ENCODE measurements at places on chromosomes 5 and 9. TPM values are rescaled to one million over a fixed set of nuclear protein-coding genes. Genes with fewer than 3 reads are reported as not detected.

TAF1L gene
- polyA plus RNA-seq: 0.08 TPM

SLC38A9 gene
- polyA plus RNA-seq: 33.4 TPM

ADAMTS16 gene
- polyA plus RNA-seq: 0.71 TPM

NPR2 gene
- 50.6 TPM for polyA plus RNA-seq

PCDHA1 gene
- polyA plus RNA-seq: 0.10 TPM

CCDC187 gene
- 1.8 TPM for polyA plus RNA-seq

TSSK1B gene
- not detected for polyA plus RNA-seq

UNC5A gene
- 0.70 TPM for polyA plus RNA-seq
